ENCODE measurements at places on chromosomes 6 and 20.

- no peak for DNase-seq
Observed at GRCh38 chr6:106440546-106440945, 80.0 kb downstream of the CRYBG1 start.

DNA sequence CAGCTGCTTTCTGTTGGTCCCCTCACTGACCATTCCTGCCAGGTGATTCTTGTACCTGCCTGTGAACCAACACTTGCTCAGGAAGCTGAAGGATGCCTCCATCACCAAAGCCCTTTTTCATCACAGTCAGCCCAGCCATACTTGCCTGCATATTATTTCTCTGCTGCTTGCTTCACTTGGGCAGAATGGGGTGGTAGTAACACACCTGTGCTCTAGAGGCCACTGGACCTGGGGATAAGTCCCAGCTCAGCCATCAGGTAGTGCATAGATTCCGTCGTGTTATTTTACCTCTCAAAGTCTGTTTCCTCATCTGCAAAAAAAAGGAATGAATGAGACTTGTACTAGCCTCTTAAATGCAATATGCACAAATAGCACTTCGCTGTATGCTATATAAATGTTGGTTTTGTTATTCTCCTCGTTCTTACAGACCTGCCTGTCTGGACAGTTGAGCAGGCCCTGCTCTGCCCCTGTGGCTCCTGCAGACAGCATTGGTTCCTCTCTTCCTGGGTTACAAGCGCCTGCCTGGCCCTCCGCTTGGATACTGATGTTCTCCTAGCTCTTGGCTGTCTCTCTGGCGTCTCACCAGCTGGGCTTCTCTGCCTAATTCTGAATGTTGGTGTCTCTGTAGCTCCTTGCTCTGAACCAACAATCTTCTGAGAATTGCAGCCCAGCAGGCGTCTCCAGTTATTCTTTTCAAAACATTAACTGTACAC is 151.8 kb downstream of the UNC5CL start:
- DNase-seq = no peak

DNA sequence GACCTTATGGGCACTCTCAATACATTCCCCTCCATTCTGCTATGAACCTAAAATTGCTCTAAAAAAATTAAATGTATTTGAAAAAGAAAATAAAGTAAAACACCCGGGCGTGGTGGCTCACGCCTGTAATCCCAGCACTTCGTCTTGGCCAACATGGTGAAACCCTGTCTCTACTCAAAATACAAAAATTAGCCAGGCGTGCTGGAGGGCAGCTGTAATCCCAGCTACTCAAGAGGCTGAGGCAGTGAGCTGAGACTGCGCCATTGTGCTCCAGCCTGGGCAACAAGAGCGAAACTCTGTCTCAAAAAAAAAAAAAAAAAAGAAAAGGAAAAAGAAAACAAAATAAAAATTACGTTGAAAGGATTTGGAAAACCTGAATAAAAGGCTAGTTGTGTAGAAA is 60.5 kb downstream of the CD164 start:
- no peak for DNase-seq

DNA sequence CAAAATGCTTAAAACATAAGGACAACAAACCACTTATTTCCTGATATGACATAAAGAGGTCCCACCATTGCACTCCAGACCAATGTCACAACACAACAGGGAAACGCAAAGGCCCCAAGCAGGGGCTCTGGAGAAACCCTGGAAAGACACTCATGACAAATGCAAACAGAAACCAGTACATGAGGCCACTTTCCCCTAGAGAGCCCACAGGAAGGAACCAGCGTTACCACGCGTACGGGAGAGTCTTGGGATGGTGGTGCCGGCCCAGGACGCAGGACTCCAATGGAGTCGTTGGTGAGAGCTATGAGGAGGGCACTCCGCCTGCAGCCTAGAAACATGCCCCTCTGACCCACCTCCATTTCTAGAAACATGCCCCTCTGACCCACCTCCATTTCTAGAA is 20.2 kb downstream of the GMEB2 start:
- DNase-seq = no peak

GRCh38 chr6:169816975-169817374 is 65.6 kb downstream of the ERMARD start:
- no peak for DNase-seq

DNA sequence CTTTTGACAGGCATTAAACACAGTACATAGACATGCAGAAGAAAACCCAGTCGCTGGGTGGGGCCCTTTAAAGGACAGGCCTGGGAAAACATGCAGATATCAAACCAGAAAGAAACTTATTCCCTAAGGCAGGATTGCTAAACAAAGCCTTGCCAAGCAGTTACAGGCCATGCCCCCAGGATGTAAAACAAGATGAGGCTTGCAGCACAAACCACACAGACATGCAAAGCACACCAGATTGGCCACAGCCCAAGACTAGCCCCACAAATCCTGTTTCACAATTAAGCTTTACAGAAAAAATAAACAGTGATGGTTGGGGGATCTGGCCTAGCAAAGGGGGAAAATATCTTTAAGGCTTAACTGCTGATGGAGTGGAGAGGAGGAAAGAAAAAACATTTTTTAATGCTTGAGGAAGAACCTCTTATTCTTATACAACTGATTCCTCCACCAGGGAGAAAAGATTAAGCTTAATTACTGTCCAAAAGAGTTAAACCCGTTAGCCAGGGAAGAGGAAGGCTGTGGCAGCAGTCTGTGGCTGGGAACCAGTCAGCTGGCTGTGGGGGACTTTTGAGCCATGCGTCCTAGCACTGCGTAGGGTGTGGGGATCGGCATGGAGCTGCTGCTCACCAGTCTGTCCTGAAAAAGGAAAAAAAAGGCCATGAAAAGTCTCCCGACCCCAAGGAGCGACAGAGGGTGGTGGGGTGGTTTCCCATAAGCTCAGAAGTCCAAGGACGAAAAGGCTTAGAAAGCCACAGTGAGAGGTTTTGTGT is 28.4 kb downstream of the COL19A1 start:
- DNase-seq = no peak

- DNase-seq = no peak
Observed at GRCh38 chr6:31879901-31880300, 1.1 kb upstream of the SLC44A4 start.

GRCh38 chr6:79878142-79878748 is 69.1 kb downstream of the ELOVL4 start:
- no peak for DNase-seq

DNA sequence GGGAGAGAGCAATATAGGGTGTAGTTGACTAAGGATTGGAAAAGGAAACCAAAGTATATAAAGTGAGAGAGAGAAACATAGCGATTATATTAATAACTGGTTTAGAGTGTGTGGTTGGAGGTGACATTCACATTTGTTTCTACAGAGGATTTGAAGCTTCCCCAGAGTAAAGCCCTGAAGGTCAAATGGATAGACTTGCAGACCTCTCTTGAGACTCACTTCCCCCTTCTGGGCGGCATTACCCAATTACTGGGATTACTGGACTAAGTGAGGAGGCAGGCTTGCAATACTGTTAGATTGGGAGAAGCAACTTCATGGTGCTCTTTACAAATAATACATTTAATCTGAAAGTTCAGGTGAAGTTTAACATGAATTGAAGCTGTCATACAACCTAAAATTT is 10.7 kb downstream of the FIG4 start:
- no peak for DNase-seq

- DNase-seq = no peak
Observed at GRCh38 chr6:64890609-64891008, 816.4 kb downstream of the EYS start.

- DNase-seq = no peak
Observed at GRCh38 chr20:34493646-34494045, 22.6 kb upstream of the DYNLRB1 start.

DNA sequence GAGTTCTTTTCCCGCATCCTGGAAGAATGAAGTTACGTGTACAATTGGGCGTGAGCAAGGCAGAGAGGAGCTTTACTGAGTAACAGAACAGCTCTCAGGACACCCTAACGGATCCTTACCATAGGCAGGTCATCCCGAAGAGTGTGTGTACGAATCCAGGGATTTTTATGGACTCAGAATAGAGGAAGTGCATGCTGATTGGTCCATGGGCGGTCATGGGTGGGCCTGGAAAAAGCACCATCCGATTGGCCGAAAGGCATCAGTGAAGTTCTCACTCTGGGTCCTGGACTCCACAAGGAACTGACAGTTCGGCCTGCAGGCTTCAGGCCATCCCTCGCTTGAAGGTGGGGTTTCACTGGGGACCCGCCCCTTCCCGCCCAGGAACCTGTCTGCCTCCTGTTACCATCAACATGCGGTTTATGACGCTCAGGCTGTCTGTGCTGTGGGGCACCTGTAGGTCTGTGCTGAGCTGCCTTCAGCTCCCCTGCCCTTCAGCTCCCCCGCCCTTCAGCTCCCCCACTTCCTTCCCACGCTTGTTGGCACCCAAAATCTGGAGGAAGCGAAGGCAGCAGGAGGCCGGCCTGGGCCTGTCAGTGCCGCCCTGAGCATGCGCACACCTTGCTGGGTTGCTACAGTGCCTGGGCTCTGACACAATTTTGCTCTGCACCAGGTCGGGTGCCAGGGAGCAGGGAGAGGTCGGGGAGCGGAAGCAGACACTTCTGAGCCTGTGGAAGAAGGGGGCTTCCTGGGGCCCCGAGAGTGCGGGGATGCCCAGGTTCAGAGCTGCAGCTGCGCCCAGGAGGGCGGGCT is 57.9 kb upstream of the MANEA start:
- no peak for DNase-seq

Measured in activated CD4-positive, alpha-beta T cell treated with anti-CD3 and anti-CD28 coated beads, Interleukin-10, Interleukin-2, amounts not matched to agents 100 ng/mL and 50 ng/mL, durations not matched to agents 16 hours and 8 hours (primary cell).